ENCODE measurements at places on chromosomes 1 and 21.

- DNase-seq = peak; percentile 81
These were observed 160.2 kb upstream of the COA6 start for GRCh38 chr1:234212764-234213657.

DNA sequence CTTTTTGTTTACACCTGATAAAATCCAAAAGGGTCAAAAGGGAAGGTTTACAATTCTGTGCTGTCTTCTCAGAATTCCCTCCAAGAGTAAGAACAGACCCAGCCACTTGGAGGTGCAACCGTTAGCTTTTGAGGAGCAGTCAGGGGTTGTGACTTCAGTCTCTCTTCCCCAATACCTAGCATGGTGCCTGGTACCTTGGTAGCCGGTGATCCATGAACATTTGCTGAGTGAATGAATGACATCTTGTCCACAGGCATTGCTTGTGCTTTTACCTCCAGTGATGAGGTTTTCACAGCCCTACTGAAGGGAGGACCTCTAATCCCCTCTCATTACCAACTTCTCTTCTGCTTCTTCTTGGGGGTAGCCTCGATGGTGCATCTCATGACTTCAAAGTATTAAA, 11.7 kb downstream of the GFI1 start:
- DNase-seq = no peak

GRCh38 chr1:10456048-10456447, 6.2 kb downstream of the CORT start:
- DNase-seq = no peak

- DNase-seq = no peak
These were observed 50.2 kb upstream of the BCL9 start for GRCh38 chr1:147491098-147491497.

GRCh38 chr21:36159356-36159921, 2.8 kb downstream of the DOP1B start:
- no peak for DNase-seq

GRCh38 chr1:17690906-17691634, 64.1 kb upstream of the ACTL8 start:
- DNase-seq = no peak

GRCh38 chr1:30670240-30671060, 52.9 kb downstream of the MATN1 start:
- DNase-seq = no peak

GRCh38 chr1:47229031-47229885, 2.8 kb downstream of the TAL1 start:
- DNase-seq = no peak

DNA sequence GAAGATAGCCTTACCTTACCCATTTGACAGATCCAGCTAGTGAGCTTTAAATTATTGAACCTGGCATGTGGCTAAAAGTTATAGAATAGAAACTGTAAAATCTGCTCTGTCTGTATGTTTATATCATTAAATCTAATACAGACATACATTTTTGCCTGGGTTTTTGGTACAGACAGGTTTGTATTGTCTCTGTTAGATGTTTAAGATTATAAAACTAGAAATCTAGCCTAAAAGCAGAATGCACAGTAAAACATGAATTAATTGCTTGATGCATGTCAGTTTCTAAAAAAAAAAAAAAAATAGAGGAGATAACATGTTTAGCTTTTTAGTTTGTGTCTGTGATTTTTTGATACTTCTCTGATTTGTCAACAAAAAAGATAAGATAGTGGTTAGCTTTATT, 477.6 kb upstream of the LRRC7 start:
- no peak for DNase-seq

GRCh38 chr1:145885738-145886287, at the start of gene ANKRD35:
Gene ANKRD35, minus strand, starts transcription at chr1:145885866. Its CDS starts 108 bp downstream, at chr1:145885758.
- peak; percentile 34 for DNase-seq

- DNase-seq = no peak
These were observed 83.1 kb upstream of the HAO2 start for GRCh38 chr1:119285482-119285881.

DNA sequence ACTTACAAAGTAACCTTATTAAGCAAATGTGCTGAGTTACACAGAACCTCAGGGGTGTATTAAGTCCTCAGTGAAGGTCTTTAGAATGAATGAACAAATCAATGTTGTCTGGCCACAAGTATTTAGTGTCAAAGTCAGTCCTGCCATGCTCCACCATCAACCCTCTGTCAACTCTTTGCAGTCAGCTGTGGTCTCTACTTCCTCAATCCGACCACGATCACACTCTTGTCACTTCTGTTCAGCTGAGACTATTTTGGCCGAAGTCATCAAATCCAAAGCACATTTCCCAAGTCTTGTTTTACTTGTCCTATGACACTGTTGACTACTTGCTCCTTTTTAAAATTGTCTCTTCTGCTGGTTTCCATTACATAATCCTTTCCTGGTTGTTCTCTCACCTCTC, 173.5 kb downstream of the ST6GALNAC5 start:
- DNase-seq = peak; percentile 53

DNA sequence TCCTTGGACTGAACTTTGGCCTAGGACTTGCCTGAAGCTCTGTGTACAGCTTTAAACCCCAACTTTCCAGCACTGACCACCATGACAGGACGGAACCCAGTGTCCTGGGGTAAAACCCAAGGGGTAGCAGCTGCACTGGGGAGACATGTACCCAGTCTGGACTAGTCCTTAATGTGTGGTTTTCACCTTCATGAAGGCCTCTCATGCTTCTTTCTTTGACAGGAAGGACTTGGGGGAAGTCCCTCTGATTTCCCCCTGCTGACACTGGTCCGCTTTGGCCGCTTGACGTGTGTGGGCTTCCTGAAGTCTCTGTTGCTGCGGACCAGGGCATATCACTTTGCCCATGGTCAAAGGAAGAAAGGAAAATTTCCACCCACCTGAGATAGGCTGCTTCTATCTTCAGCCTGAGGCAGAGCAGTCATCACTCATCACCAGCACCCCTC, 66.3 kb upstream of the PRDX6 start:
- no peak for DNase-seq

GRCh38 chr1:185680453-185680852, 53.7 kb upstream of the HMCN1 start:
- peak; percentile 41 for DNase-seq

DNA sequence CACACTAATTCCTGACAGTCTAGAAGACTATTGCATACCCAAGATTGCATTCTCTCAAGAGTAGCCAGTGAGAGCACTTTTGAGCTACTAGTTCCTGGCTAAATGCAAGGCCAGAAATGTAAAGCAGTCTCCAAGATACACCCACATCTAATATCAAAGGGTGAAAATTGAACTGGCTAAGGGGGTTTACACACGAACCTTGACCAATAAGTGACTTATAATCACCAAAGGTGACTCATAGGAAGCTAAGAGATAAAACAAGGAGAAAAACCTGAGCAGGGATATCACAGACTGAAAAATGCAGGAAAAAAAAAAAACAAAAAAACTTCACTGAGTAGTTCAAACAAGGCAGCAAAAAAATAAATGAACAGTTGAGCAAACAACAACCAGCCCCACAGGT, 172.2 kb upstream of the RRP15 start:
- no peak for DNase-seq

DNA sequence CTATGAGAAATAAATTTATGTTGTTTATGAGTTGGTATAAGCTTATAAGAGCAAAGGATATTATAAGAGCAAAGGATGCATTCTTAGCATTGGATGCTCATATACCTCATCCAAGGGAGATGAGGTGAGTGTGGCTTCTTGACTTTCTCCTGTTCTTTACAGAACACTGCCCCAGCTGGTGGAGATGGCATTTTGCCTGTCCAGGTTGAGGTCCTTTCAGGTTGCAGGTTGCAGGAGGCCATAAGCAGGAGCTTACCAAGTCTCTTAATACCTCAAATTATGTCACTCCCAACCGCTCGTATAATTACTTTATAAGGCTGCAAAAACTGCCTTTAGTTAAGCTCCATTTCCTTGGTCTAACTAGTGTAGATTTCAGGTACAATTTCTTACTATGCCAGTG, 66.7 kb downstream of the RPE65 start:
- DNase-seq = no peak

DNA sequence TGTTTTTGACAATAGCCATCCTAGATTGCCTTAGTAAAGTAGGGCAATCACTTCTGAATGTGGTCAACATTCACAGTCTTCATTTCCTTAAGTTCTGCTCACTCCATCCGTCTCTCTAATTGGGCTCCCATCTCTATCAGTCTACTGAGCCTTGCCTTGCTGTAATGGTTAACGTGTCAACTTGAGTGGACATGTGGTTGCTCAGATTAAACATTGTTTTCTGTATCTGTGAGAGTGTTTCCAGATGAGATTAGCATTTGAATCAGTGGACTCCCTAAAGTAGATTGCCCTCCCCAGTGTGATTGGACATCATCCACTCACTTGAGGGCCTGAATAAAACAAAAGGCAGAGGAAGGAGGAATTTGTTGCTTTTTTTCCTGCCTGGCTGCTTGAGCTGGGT, 26.4 kb downstream of the C1orf216 start:
- no peak for DNase-seq

DNA sequence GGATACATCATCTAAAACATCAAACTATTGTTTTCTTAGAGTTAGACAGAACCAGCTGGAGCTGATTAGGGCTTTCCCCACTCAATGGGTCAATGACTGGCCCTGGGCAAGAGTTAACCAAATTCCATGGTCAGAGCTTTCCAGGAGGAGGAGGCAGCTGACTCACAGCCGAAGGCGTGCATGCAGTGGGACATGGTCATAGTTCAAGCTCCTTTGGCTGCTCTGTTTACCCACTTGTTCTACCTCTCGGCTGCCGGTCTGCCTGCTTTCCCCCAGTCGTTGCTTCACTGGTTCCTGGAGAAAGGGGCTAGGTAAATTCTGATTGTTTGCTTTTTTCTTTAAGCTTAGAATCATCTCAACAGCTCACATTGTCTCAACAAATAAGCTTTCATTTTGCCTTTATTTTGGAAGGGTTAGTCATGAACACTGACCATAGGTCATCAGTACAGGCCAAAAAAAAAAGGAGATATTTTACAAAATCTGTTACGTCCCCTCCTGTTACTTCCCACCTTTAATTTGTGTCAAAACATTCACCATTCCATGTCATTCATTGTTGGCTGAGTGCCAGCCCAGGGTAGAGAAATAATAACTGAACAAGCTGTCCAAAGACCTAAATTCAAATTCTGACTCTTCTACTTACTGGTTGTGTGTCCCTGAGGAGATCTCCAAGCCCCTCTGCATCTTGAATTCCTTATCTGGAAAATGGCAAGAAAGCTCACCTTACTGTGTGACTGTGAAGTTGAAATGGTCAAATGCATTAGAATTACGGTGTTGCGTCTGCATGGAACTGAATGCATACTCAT, 12.0 kb downstream of the MAB21L3 start:
- no peak for DNase-seq

GRCh38 chr21:37695111-37695510, 221.1 kb downstream of the KCNJ6 start:
- DNase-seq = no peak

GRCh38 chr1:71015745-71016144, 31.9 kb downstream of the PTGER3 start:
- no peak for DNase-seq

- no peak for DNase-seq
These were observed 102.7 kb upstream of the IVNS1ABP start for GRCh38 chr1:185419718-185420117.

DNA sequence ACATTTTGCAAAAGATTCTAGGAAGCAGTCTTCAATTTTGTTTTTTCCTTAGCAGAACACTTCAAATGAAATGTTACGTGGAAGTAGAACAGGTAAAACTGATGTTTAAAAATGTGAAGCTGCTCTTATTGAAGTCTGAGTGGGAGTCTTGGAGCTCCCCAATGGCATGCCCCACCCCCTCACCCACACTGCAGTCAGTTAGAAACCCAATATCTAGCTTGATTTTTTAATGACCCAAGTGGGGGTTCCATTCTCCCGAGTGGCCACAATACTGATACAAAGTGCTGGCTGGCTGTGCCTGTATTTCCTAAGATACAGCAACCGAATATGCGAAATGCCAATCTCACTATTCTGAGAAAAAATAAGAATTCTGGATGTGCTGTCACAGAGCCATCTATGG, 31.3 kb downstream of the GPR3 start:
- no peak for DNase-seq

- peak; percentile 43 for DNase-seq
These were observed 1.2 kb downstream of the AGPAT3 start for GRCh38 chr21:43866260-43866629.

DNA sequence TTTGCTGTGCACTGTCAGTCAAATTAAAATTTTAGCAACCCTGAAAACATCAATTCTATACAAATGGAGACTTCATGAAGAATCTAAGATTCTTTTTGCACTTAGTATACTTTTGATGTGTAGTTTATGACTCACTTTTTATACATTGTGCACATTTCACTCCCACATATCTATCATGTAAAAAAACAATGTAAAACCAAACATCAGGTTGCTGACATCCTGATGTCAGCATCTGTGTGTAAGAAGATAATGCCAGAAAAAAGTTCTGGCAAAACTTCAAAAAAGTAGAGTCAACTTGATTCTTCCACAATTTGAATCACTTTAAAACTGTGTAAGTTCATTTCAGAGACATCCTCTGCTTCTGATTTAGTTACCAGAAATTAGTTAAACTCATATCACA, 115.7 kb downstream of the CENPF start:
- no peak for DNase-seq

DNA sequence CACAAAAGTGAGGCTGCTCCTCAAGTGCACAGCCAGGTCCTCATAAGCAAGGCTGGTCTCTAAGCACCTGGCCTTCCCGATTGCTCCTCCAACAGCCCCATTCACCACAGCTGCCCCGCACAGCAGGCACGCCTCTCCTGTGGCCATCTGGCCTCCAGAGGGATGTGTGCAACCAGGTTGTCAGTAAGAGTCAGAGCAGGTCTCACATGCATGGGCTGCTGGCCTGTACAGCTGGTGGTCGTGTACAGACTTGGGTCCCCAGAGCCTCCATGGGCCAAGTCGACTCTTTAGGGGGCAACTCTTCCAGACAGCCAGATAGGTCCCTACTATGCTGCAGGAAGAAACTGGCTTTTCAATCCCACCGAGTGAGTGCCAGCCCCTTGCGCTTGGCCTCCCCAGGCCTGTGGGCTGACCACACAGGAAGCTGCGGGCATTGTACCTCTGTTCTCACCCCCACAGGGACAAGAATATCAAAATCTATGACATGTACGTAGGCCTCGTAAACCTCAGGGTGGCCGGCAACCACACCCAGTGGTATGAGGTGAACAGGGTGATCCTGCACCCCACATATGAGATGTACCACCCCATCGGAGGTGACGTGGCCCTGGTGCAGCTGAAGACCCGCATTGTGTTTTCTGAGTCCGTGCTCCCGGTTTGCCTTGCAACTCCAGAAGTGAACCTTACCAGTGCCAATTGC, 1.4 kb downstream of the PRSS38 start:
- DNase-seq = no peak

DNA sequence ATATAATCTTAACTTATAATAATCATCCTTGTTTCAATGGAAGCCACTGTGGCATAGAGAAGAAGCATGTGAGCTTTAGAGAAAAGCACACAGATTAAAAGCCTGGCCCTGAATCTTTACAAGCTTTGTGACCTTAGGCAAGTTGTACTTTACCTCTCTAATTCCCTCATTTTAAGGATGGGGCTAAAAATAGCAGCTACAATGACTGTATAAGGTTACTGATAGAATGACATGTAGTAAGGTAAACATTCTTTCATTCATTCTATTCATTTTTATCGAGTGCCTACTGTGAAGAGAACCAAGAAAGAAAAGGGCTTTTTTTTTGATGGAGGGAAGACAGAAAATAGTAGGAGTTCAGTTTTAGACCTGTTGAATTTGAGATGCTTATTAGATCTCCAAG, 25.6 kb downstream of the CDKN2C start:
- DNase-seq = no peak

Data from Kasumi-1 (cell line).